A549 (cell line): ENCODE measurements at places on chromosomes 6 and 20. TPM values are rescaled to one million over a fixed set of nuclear protein-coding genes. Genes with fewer than 3 reads are reported as not detected.

DNA sequence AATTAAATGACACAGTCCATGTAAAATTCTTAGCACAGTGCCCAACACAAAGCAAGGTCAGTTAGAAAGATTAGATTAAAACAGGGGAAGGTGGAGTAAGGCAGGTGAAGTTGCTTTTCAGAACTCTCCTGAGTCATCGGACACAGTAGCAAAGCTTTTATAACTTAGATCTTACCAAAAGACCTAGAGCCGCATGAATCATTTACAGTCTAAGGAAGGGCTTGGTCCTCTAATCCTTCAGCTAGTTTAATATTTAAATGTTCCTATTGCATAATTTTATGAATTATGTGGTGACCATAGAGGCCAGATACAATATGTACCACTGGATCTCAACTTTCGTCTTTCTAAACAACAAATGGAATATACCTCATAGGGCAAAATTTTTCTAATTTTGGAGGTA lies 202.1 kb upstream of the SNX9 start:
- DNase-seq = no peak

GRCh38 chr20:1801929-1802306 lies 93.3 kb upstream of the SIRPA start:
- no peak for DNase-seq

The ENPP5 gene
- polyA plus RNA-seq = not detected in 3 replicates

DNA sequence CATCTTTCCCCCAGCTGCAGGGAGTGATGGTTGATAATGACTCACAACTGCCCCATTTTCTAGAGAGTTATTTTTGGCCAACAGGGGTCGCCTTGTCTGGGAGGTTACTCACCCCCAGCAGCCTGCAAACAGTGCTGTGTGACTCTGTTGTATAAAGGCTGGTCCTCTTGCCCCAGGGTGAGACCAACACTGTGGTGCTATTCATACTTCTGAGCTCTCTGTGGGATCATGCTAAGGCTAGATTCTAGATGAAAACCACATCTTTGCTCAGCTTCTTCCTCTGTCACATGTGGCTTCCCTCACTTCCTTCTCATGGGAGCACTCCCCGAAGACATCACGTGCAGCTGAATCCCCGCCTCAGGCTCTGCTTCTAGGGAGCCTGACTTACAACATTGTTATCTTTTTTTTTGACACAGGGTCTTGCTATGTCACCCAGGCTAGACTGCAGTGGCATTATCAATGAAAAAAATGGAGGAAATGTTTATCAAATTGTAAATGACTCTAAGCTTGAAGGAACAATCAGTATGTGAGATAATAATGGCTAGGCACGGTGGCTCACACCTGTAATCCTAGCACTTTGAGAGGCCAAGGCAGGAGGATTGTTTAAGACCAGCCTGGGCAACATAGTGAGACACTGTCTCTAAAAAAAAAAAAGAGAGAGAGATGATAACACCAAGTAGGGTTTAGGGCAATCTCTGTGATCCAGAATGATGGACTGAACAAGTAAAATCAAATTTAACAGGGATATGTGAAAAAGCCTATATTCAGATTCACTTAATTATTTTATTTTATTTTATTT lies 55.7 kb upstream of the SLC23A2 start:
- peak; percentile 64 for DNase-seq

GRCh38 chr6:102458990-102459389 lies 1065.5 kb downstream of the GRIK2 start:
- DNase-seq = no peak

DNA sequence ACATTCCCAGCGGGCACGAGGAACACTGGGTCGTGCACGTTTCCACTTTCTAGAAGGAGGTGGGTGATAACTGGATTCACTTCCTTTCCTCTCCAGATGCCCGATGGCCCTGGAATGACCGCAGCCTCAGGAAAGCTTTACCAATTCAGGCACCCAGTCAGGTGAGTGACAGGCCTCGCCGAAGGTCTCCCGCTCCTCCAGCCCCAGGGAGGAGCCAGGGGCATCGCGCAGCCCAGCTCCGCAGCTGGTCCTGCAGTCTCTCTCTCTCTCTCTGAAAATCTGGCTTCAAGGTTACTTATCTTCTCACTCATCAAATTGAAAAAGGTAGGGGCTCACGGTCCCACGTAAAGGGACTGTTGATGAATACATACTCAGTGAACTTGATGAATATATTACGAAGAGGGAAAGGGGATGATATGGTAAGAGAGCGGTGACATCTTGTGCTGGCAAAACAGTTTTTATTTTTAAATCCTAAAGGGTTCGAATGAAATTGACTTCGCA lies 891 bp downstream of the RIPPLY2 start:
- no peak for DNase-seq

GRCh38 chr6:43772681-43773049 lies 2.7 kb downstream of the VEGFA start:
- DNase-seq = peak; percentile 28

DNA sequence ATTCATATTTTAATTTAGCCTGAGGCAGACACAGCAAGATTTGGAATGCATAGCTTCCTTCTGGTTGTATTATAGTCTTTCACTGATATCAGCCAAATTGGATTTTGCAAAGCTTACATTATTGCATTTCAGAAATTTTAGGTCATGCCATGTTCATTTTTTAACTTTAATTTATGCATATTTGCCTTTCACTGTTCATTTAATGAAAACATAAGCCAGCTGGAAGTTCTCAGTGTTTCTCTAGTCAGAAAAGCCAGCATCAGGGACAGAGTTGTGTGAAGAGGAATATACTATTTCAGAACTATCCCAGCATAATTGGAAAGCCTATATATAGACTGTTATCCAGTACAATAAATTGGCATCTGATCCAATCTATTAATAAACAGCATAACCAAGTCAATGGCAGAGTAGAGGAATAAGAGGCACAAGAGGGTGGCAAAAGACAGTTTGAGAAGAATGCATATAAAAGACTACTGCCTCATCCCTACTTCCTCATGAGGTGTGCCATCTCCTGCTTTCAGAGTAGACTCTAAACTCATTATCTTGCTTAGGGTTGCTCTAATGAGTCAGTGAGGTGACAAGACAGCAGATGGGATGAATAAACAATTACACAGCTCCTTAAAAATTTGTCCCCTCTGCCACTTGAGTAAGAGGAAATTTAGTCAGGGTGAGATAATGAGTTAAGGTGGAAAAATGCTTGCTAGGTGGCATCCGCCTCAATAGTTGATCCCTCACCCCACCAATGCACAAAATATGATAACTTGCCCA lies 159.8 kb upstream of the HCRTR2 start:
- no peak for DNase-seq

DNA sequence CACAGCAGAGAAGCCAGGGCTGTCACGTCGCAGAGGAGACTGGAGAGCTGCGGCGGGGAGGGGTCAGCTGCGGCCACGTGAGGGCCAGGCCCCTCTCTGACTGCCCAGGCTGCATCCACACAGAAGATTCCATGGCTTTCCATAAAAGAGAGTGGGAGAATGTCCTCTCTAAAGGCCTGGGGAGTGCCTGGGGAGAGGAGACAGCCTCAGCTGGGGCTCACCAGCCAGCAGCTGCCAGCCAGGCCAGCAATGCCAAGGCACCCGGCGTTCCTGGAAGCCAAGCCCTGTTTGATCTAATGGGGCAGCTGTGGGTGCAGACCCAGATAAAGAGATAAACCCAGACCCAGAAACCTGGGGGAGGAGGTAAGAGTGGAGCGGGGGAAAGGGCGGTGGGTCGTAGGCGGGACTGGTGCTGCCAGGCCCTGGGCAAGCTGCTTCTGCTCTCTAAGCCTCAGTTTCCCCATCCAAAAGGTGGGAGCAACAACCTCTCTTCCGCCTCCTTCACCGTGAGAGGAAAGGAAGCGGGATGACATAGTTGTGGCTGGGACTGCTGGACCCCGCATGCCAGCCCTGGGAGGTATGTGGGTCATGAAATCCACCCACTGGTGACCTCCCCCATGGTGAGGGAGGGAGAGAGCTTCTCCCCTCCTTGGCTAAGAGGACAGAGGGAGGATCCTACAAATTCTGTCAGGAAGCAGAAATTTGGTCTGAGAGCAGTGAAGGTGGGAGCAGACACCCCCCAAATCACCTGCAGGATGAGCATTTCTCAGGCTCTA lies 3.1 kb upstream of the OSBPL2 start:
- DNase-seq = no peak

The SLC35F1 gene
- 0.01 to 0.03 TPM in 2 of 3 replicates, not detected in the other for polyA plus RNA-seq

DNA sequence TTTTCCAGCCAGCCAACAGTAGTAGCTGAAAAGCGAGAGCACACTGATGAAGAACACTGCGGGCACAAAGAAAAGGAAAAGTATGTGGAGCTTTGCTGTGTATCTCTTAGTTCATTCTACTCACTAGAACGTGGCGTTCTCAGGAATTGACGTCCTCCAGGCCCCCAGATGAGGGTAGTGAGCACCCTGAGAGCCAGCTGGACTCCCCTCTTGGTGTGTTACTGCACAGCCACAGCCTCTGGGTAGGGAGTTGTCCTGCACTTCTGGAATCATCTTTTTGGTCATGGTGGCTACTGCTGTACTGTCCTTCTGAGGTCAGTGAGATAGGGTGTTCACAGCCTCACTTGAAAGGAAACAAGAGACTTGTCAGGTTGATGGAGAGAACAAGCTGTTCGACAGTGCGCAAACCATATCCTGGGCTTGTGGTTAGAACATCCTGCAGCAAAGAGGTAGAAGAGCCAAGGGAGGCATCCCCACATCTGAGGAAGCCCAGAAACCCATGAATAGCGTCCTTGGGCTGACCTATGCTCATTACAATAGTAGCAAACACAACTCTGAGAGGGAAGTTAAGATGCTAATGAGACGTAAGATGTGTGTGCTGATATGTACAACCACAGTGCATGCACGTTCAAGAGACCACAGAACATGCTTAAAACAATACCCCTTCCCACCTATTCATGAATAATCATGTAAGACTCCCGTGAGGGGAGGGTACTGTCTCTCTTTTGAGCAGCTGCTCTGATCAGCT lies 14.6 kb upstream of the HLA-F start:
- DNase-seq = no peak

GRCh38 chr6:56483929-56484328 lies 158.8 kb downstream of the DST start:
- no peak for DNase-seq

- no peak for DNase-seq
These were observed 177.0 kb upstream of the MMS22L start for GRCh38 chr6:97459986-97460385.

DNA sequence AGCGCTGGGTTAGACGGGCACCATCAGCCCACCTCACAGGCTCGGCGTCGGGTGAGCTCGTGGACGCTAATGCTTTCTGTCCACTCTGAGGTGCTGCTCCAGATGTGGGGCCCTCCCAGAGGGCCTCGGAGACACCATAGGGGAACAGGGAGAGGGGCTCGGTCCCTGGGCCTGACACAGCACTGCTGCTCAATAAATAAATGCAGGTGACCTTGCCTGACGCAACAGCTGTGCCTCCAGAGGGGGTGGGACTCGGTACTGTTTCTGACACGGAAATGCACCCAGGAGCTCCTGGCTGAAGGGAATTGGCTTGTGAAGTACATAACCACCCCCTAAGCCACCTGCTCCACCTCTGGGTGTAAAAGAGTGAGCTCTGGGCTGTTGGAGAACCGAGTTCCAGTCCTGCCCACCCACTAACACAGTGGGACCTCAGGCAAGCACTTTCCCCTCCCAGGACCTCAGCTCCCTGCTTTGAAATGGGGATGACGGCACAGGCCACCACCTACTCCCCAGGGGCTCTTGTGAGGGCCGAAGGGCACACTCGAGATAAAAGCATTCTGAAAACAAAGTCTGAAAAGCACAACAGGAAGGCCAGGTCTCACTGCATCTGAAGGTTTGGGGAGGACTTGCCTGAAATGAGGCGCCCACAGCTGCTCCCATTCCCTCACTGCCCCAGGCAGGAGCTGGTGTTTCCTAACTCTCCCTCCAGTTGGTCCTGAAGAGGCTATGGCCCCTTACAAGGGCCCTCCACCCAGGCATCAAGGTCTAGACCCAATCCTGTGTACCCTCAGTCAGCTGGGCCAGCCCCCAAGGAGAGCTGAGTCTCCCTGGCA lies 6.7 kb downstream of the KCNK15 start:
- no peak for DNase-seq

DNA sequence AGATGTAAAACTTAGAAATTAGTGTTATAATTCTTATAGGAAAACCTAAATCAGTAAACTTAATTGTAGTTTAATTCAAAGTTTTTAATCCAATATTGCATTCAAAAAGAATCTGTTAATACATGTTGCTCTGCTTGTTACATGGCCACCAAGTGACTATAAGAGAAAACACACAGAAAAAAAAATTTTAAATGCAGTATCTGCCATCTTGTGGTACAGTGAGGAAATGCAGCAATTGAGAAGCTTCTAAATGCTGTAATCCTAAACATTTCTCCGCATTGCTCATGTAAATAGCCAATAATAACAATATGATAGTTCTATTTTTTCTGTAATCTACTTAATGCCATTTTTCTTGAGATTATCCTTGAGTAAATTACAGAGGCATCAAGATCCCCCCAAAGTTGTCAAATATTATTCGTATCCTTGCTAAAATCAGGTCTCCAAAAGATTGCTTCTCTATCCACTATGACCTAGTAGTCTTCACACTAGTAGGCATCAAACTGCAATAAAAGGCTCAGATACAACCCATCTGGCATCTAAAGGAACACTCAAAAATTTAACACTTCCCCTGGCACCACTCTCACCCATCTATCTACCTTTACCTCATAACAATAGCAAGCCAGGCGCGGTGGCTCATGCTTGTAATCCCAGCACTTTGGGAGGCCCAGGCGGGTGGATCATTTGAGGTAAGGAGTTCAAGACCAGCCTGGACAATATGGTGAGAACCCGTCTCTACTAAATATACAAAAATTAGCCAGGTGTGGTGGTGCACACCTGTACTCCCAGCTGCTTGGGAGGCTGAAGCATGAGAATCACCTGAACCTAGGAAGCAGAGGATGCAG lies 34.6 kb downstream of the HDAC2 start:
- DNase-seq = peak; percentile 54

DNA sequence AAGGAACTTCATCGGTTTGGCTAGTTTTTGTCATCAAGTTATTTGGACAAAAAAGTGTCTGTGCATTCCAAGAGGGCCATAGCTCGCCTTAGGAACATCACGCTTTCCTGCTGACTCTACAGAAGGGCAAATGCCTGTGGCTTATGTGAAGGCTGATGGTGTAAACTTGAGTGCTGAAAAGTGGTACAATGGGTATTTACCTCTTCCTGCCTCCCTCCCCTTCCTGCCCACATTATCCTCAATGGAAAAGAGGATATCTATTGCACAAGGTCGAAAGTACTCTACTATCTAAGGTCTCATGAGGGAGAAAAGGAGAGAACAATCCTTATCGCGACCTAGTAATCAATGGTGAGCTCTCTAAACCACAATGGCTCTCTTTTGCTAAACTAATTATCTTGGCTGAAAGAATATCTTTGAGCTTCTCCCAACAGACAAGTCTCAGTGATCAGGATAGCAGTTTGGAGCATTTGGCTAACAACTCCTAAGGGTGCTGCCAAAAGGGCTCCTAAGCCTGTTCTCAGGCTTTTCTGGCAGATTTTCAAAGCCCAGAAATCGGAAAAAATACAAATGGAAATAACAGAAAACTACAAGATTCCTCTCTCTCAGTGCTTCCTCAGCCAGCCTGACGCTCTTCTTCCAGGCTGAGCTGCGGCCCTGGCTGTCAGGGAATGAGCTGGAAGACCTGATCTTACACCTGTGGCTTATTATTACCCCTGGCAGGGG lies 42.6 kb upstream of the ENPP1 start:
- no peak for DNase-seq
